NCI-H510A treated with DMSO at 0.1 percent for 48 hours (cell line): ENCODE measurements at places on chromosomes 12 and 14.

- DNase-seq = no peak
These were observed 304.1 kb downstream of the SNAPC1 start for GRCh38 chr14:62066304-62066703.

- DNase-seq = no peak
These were observed 50.8 kb downstream of the STXBP6 start for GRCh38 chr14:24999157-24999556.

DNA sequence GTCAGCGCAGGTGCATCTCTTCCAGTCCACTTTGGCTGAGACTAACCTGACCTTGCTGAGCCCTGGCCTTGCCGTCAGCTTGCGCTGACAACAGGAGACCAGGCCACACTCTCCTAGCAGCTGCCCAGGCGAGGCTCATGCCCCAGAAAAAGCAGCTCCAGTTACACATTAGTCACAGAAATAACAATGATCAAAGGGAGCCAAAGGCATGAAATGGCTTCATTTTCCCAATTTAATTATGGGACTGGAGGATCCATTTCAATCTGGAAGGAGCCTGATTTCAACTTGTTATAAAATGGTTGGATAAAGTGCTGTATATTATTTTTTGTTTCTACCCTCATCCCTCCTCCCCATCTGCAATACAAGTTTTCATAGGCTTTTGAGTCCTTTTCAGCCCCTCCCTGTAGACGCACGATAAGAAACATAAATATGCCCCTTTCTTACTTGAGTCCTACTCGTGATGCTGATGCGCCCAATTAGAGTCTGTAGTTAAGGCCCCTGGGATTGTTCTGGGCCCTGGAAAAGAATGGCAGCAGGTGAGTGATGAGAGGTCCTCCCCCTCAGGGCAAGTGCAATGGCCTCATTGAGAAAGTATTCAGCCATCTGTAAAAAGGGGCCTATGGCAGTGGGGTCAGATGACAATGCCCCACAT is 376.0 kb downstream of the C12orf75 start:
- peak; percentile 40 for DNase-seq

GRCh38 chr14:33782923-33783322 is 168.0 kb downstream of the EGLN3 start:
- DNase-seq = no peak

DNA sequence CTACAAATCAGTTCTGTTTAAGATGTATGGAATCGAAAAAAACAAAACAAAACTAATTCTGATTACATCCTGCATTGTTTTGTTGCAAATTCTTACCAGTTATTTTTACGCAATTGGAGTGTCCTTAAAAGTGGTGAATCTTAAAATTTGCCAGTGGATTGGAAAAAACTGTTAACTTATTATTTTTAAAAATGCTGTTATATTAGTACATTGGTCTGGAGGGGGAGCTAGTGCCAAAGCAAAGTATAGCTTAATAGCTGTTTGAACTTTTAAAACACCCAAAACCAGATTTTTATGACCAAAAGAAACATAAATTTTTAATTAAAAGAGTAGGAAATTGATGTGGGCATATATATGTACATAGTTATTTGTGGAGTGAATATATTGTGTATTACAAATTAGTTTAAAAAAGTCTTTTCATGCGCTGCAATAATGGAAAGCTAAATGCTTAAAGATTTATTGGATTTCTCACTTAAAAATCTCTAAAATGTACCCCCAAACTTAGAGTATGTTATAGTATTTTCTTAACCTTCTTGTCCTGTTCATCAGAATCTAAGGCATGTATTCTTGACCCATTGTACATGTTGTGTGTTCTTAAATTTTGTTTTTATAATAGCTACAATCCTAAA is 2.5 kb downstream of the FUT8 start:
- DNase-seq = peak; percentile 32

DNA sequence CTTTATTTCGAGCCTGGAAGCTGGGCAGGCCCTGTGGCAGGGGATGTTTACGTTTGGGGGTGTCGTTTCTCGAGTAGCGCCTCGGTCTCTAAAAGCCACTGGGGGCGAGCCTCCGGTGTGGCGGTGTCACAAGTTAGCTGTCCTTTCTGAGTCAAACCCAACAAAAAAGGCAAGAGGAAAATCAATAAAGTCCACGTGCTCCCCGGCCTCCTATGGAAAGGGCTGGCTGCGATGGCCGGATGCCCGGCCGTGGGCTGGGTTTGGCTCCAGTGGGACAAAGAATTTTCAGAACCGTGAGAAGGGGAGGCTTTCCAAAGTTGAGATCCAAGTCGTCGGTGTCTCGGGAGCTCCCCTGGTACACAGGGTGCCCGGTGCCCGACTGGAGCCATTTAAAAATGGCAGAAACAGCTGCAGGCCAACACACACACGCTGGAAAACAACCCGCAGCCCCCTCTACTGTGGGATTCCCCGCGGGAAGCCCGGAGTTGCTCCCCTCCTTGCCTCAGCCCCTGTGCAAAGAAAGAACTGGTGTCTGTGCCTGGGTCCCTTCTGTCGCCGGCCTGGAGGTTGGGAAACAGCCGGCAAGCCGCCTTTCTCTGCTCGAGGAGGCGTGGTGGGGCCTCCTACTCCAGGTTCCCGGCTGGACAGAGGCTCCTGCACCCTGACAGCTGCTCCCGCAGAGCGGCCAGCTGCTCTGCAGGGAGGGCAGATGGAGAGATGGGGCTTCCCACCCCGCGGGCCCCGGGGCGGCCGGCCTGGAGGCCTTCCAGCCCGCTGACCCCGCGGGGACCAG is 1.9 kb downstream of the BCL7A start:
- DNase-seq = peak; percentile 68

GRCh38 chr14:31084385-31084784 is 58.2 kb upstream of the STRN3 start:
- DNase-seq = no peak

- DNase-seq = no peak
These were observed 52.6 kb downstream of the RASSF8 start for GRCh38 chr12:26011099-26011498.

DNA sequence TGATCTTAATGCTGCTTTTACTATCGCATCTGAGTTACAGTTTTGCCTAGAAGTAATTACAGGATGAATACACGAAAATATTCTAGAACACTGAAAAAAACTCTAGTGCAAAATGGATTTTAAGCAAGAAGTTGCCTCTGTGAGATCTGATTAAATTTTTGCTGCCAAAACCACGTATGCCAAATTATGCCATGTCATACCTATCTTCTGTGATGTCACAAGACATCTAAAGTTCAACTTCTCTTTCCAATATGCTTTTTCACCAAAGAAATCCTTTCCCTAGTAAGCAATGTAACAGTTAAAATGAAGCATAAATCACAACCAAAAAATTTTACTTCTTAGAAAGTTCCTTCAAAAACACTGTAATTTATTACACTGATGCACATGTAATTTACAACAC is 39.6 kb downstream of the HECTD4 start:
- no peak for DNase-seq

DNA sequence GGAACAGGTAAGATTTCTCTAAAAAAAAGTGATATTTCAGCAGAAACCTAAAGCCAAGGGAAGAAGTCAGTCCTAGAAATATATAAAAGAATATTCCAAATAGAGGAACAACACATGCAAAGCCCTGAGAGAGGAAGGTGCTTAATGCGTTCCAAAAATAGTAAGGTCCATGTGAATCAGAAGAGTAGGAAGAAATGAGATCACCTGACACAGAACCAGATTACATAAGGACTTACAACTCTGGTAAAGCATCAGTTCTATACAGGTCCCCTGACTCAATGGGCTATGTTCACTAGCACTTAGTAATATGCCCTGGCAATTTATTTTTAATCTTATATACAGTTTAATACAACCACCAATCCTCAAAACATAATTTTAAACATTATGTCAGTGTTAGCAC is 30.0 kb downstream of the SENP1 start:
- no peak for DNase-seq

- peak; percentile 24 for DNase-seq
These were observed 33.6 kb upstream of the HNF1A start for GRCh38 chr12:120944645-120945217.

DNA sequence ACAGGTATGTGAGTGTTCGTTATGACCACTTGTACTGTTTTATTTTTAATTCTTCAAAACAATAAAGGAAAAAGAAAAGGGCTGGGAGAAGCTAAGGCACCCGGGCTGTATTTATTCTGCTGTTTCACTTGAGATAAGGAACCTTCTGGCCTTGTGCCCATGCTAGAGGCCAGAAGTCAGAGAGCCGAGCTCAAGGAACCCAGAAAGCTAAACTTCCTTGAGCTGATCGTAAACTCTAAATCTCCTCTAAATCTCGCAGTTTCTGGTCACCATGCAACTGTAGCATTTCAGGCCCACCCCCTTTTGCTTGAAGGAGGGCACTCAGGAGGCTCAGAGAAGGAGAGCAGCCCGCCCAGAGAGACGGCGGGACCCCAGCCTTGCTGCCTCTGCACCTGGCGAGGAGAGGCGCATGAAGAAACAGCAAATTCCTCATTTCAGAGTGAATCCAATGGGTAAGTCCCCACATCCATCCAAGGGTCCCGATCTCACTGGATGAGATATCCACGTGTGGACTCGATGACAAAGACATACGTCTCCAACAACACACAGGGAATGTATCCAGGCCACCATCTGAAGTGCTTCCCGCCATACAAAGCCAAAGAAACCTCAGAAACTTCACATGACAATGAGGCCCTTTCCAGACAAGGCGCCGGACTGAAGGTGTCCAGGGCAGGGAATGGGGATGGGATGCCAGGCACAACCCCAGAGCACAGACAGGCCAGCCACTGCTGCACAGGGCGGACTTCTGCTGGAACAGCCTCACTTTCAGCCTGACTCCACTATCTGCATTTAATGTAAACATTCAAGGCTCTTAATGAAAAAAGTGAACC is 14.6 kb downstream of the CCDC88C start:
- no peak for DNase-seq

DNA sequence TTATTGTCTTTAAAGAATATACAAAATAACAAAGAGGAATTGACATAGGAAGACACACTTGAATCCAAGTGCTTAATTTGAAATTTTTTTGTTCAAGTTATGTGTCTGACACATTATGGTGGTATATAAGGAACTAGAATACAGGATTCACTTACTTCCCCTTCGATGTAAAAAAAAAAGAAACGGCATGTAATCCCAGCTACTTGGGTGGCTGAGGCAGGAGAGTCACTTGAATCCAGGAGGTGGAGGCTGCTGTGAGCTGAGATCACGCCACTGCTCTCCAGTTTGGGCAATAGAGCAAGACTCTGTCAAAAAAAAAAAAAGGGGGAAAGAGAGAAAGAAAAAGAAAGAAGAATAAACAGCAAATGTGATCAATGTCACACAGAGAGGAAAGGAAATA is 8.9 kb downstream of the CLEC12A start:
- no peak for DNase-seq

DNA sequence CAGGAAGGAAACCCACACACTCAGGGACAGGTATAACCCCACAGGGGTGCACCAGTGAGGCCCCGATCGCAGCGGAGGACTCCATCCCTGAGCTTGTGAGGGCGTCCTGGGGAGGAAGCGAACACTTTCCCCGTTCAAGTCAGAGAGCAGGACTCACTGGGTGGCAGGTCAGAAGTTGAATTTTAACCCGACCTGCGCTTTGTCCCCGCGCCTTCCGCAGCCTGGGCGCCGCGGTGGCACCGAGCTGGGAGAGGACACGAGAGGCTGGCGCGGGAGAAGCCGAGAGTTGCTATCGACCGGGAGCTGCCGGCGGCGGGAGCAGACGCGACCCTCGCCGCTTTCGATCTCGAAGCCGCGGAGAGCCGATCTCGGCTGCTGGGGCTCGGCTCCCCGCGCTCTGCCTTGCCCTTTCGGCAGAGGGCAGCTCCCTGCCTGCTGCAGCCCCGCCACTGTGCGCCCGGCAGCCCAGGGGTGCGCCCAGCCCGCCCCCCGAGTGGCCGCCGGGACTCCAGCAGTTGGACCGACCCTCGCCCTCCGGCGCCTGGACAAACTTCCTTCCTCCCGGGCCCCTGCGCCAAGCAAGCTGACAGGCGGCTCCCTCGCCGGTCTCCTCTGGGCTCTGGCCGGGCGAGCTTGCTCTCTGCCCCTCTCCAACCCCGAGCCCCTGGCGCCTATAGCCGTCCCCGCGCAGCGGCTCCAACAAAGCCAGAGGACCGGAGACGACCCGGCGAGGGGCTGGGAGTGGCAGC is 918 bp downstream of the LIN7A start:
- DNase-seq = peak; percentile 84

DNA sequence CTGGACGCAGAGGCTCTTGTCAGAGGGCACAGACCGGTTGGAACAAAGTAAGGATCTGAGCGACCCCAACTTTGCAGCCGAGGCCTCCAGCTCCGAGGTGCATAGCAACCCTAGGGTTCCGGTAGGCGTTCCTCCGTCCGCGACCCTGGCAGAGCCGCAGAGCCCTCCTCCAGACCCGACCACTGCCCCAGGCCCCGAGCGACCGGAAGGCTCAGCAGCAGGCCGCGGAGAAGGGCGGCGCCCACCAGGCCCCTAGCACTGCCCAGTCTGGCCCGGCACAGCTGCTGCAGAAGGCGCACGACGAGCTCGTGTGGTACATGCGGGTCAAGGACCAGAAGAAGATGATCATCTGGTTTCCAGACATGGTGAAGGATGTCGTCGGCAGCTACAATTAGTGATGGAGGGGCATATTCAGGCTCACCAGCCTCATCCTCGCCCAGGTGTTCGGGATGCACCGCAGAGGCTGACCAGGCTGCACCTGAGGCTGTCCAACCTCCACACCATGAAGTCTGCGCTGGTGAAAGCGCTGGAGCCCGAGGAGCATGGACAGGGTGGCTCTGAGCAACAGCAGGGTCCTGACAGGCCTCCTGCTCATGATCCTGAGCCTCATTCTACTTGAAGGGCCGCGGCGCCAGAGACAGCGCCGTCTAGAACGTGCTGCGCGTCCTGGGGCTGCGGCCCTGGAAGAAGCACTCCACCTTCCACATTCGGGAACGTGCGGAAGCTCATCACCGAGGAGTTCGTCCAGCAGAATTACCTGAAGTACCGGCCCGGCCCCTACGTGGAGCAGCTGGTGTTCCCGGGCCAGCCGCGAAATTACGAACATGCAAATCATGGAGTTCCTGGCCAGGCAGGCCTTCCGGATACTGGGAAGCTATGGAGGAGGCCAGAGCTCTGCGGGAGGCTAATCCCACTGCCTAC is 24.5 kb downstream of the CAPS2 start:
- no peak for DNase-seq

DNA sequence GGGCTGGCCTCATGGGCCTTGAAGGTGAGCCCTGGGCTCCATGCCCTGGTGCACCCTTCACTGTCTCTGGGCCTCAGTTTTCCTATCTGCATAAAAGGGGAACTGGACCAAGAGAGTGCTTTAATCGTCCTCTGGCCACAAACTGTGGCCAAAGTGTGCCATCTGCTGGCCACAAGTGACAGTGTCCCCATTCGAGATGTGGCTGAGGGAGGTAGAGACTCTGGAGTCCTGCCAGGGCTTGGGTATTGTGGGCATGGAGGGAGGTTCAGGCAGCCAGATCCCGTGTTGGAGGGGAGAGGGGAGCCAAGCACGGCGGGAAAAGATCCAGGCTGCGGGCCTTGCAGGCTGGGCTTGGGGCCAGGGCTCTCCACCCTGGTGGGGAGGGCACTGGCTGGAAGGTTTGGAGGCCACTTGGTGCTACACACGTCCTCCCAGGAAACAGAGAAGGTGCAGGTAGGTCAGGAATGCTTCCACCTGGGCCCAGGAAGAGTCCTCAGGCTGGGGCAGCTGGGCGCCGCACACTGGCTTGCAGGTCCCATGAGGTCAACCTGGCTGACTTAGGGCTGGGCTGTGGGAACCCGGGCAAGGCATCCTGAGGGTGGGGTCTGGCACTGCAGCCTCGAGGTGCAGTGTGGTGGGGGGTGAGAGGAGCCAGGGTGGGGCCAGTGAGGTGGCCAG is 7.3 kb upstream of the KIF26A start:
- DNase-seq = peak; percentile 36

- no peak for DNase-seq
These were observed 229.9 kb upstream of the HMGA2 start for GRCh38 chr12:65594409-65594808.
